ENCODE measurements at places on chromosomes 1 and 21. TPM values are rescaled to one million over a fixed set of nuclear protein-coding genes. Genes with fewer than 3 reads are reported as not detected.

DNA sequence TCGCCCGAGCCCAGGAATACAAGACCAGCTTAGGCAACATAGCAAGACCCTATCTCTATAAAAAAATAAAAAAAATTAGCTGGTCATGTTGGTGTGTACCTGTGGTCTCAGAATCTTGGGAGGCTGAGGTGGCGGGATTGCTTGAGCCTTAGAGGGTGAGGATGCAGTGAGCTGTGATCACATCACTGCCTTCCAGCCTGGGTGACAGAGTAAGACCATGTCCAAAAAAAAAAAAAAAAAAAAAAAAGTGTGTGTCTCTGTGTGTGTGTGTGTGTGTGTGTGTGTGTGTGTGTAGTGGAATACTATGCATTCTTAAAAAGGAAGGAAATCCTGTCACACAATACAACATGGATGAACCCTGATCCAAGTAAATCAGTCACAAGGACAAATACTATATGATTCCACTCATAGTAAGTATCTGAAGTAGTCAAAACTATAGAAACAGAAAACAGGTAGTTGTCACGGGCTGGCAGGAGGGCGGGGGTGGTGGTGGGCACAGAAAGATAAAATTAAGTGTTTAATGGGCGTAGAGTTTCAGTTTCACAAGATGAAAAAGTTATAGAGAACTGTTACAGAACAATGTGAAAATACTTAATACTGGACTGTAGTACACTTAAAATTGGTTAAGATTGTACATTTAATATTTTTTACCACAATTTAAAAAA, 47.8 kb downstream of the SELENOF start:
- DNase-seq = no peak

DNA sequence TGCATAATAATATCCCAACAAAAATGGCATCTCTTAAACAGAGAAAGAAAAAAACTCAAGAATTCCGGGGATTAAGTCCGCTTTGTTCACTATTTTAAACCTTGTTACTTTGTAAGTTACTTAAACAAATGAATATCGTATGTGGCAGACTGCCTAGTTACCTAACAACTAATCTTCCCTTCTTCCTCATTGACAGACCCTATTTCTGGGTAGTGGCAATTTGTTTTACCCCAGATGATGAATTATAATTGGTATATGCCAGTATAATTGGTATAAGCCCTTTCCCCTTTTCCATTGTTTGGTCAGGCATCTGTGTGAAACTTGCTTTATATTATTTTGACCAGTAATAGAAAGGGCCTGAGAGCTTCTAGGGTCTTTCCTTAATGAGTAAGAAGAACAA, 52.4 kb downstream of the CDC42BPA start:
- no peak for DNase-seq

DNA sequence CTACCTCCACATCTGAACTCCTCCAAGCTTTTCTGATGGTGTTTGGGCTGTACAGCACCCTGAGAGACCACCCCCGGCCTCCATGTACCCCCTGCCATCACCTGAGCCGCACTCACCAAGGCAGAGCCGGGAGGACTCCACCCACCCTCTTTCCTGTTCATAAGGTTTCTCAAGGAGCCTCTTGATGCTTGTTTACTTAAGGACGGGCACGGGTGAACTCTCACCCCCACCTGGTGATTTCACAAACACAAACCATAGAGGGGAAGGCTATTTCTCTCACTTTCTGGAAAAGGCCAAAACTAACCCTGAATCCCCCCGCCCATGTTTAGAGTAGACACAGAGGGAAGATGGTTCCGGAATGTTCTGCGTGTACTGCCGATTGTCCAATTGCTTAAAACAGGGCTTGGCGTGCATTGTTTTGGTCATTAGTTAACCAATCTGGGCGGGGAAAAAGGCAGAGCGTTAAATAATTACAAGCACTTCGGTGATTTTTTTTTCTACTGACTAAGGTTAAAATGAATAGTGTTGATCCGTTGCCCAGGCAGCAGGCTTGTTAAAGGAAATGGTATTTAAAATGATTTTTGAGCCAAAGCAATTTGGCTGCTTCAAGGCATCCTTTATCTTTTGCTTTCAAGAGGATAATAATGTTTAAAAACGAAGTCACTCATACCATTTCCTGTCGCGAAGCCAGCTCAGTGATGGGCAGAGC, 279.8 kb upstream of the VAMP3 start:
- no peak for DNase-seq

- no peak for DNase-seq
These were observed 87.3 kb downstream of the BACH1 start for GRCh38 chr21:29385934-29386520.

GRCh38 chr21:42389449-42389835, 6.4 kb downstream of the TMPRSS3 start:
- DNase-seq = no peak

DNA sequence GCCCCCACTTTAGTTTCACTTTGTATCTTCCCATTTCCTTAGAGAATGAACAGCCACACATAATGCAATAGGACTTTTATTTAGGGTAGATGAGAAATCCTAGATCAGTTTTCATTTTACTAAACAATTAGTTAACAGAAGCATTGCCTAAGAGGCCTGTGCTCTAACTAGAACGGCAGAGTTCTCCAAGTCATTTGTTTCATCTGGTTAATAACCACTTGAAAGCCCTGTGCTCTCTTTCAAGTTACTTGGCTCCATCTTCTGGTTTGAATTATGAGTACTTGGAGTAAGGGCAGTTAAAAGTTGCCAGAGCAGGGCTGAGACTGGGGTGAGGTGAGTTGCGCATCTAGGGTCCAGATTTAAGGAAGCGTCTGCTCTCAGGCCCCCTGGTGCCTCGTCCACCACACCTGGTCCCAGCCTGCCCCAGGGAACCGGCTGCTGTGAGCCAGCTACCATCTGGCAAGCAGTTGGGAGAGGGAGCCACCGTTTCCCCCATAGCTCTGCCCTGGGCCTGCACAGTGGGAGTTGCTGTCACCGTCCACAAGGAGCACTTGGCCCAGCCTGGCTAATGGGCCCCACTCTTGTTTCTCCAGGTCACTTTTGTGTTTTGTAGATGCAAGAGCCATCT, 18.1 kb upstream of the SLC44A3 start:
- peak; percentile 39 for DNase-seq

DNA sequence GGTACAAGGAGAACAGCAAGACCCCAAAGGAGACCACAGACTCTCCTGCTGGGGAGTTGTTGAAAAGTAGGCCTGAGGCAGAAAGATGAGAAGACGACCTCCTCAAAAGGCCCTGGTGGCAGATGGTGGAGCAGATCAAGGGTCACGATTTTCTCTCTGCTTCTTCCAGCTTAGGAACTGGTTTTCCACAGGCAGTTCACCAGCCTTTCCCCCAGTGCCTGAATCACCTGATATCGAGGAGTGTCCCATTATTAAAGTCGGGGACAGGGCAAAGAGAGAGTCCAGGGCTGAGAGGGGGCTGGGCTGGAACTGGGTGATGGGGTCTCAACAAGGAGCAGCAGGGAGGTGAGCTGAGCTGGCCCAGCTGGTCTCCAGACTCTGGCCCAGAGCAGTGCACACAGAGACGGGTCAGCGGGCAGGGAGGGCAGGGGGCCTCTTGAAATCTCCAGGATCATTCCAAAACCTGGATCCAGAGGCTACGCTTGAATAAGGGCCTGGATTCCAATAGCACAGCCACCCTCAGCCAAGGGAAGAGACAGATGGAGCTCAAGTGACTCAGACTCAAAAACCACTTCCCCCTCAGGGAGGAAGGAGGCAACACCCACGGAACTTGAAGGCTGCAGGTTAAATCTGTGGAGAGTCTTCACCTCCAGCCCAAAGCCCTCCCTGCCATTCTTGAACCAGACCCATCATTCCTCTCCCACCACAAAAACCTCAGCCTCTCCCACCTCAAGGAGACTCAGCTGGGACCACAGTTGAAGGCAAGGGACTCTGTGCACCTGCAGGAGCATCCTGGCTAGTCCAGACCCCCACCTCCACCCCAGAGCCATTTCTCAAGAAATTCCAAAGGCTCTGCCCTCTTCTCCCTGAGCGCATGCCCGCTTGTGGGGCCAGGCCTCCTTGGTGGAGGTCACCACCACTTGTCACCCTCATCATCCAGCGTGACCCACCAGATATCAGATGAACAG, at the start of gene S100A5:
Gene S100A5, minus strand, starts transcription at position 541 of the 968 bp plus-strand sequence. CDS start 743 bp downstream, outside the sequence.
- no peak for DNase-seq

DNA sequence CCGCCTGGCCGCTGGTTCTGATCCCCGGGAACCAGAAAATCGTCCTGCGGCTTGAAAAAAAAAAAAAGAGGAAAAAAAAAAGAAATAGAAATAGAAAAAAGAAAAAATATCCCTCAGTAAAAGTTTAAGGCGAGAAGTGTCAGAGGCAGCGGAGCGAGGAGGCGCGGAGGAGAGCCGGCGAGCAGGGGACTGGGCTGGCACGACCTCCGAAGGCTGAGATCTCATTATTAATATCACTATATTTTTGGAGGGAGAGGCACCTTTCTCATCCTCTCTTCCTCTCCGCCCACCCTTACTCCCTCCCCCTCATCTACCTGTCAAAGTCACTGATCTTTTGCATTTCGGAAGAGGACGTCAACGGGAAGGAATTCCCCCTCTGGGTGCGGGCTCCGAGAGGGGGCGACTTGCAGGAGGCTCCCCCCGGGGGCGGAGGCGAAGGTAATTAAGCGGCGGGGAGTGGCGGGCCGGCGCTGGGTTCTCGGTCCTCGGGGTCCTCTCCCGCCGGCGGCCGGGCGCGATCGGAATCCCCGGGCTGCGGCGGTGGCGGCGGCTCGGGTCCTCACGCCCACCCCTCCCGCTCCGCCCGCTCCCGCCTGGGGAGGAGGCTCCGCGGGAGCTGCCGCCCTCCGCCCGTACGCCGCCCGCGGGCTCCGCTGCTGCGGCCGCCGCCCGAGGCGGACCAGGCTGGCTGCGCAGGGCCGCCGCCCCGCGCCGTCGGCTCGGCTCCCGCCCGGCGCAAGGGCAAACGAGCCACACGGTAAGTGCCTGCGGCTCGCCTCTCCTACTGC, at the start of gene NTNG1:
Gene NTNG1, plus strand, starts transcription at position 337 of the 788 bp plus-strand sequence.
- DNase-seq = no peak

DNA sequence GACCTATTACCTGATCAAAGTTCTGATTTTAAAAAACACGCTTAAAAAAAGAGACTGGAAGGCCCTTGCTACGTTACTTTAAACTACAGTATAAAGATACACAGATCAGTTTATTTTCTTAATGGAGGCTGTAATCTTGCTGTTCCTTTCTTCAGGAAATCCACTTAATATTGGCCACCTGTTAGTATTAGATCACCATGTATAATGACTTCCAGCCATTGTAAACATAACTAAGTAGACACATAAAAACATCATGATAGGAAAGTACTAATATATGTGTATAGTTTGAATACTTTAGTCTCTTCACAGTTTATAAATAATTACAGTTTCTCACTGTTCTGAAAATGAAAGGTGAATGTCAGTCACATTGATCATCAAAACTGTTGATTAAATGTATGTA, 68.6 kb downstream of the ADGRL2 start:
- DNase-seq = no peak

DNA sequence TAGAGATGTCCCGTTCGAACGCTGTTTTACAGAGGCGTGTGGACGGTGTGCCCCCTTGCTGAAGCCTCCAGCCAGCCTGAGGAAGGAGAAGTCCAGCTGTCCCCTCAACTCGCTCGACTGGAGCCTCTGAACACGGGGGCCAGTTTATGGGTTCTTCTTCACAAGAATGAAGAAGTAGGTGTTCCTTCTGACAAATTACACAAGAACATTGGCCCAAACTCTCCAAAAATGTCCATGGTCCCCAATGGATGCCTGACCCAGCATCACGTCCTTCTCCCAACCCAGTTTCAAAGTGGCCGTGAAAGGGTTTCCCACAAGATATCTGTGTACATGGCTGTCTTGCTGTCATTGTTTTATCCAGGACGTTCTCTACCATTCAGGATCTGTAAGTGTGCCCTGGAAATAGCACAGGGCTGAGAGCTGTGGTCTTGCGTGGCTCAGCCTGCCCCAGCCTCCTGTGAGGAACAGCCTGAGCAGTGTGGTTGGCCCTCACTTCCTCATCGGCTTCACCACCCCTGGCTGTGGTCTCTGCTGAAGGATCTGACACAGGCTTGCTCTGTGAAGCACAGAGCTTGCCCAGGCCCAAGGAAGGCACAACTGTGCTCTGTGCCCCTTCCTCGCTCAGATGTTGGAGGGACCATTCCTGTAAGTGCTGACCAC, 1.0 kb upstream of the S100B start:
- DNase-seq = peak; percentile 42

- peak; percentile 71 for DNase-seq
These were observed 20.7 kb upstream of the LAX1 start for GRCh38 chr1:203744075-203744972.

DNA sequence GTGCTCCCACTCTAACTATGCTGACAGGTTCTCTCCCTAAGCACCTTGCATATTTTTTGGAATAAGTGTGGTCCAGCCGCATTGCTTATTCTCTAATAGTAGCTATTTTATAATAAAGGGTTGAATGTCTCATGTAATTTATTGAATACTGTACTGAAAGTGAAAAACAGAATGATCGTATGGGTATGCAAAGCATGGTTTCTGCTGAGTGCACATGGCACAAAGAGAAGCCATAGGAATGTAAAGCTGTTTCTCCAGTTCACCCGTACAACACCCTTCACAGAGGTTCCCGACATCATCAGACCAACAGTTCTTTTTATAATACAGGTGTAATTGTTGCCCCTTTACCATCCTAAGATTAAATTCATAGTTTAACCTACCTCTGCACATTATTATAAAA, 8.9 kb upstream of the HAO2 start:
- no peak for DNase-seq

- no peak for DNase-seq
These were observed 18.1 kb downstream of the PCSK9 start for GRCh38 chr1:55057270-55057955.

GRCh38 chr1:79899914-79900313, 893.4 kb upstream of the ADGRL4 start:
- DNase-seq = no peak

- DNase-seq = no peak
These were observed 95.9 kb downstream of the PLD5 start for GRCh38 chr1:242428399-242429190.

GRCh38 chr1:36594023-36594422, 111.3 kb upstream of the CSF3R start:
- DNase-seq = no peak

- peak; percentile 76 for DNase-seq
These were observed 553 bp downstream of the TTC3 start for GRCh38 chr21:37073417-37074196.

GRCh38 chr1:2444138-2444591, 31.8 kb upstream of the PEX10 start:
- no peak for DNase-seq

DNA sequence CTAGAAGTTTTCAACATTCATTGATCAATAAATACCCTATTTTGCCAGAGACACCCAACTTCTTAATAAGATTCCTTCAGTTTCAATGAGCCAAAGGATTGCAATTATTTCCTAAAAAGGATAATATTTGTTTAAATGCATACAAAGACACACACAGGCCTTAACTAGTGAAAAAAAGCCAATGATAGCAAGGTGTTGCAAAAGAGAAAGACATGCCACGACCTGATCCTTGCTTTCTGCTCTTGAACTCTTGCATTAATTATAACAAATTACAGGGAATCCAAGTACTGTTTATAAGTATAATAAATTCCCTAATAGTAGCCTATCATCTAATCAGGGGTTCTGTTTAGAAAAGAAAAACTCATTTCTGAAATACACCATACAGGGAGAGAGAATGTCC, 131.1 kb downstream of the PTPN14 start:
- no peak for DNase-seq

ARTN gene
- 1.3 TPM for total RNA-seq

LENEP gene
- 0.44 TPM for total RNA-seq

DNAJB4 gene
- total RNA-seq = 31.8 TPM

NPHS2 gene
- total RNA-seq = not detected

SLAMF8 gene
- total RNA-seq = 8.0 TPM

S100A7A gene
- not detected for total RNA-seq

KIRREL1 gene
- 47.5 TPM for total RNA-seq

TGFBR3 gene
- total RNA-seq = 167 TPM

ADAMTS5 gene
- 1.3 TPM for total RNA-seq

ADCY10 gene
- 0.11 TPM for total RNA-seq

TNFRSF18 gene
- 0.90 TPM for total RNA-seq

RNU1-3 gene
- total RNA-seq = under 0.01 TPM

All from adrenal gland (tissue), 19 donors.